SHP77 (cell line): ENCODE measurements at places on chromosomes 13 and 19.

DNA sequence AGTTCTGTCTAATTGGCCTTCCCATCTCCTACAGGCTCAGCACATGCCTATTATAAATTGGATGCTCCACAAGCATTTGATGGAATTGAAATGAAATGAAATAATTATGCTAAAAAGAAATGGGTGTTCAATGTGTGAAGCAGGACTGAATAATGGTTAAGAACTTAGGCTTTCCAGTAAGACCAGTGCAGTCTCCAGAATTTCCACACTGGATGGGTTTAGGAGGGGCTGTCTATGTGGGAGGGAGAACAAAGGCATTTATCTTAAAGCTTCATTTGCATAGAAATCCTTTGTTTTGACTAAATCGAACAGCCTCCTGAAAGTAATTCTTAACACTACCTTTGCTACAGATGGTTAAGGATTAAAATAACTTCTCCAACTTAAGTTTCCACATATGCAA is 47.9 kb upstream of the KL start:
- DNase-seq = no peak

DNA sequence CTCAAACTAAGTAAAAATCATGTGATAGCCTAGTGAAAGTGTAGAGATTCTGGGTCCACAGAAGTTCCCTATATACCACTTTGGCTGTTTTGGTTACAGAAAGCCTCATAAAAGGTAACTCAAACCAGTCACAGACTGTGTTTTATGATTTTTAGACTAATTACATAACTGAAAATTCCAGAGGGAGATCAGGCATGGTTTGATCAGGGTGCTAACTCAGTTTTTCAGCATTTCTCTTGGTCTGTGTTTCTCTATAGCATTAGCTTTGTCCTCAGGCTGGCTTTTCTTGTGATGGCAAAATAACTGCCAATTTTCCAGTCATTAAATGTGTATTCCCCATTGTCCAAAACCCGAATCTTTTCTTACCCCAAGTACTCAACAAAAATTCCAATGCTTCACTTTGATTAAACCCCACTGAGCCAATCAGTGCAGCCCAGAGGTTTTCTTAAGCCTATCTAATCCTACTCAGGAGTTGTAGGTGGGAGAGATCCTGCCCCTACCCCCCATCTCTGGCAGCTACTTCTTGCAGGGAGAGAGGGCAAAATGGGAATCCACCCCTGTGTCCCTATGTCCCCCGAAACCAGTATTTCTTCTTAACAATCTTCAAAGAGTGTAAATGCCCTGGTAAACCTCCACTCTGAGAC is 8.6 kb upstream of the FXYD3 start:
- no peak for DNase-seq

- DNase-seq = no peak
These were observed 2.5 kb upstream of the DCT start for GRCh38 chr13:94481941-94482340.

- DNase-seq = peak; percentile 91
These were observed at the start of gene ZNF20 for GRCh38 chr19:12139885-12140544. Gene ZNF20 (minus strand): TSS chr19:12140350. CDS start chr19:12140182, 168 bp downstream.

DNA sequence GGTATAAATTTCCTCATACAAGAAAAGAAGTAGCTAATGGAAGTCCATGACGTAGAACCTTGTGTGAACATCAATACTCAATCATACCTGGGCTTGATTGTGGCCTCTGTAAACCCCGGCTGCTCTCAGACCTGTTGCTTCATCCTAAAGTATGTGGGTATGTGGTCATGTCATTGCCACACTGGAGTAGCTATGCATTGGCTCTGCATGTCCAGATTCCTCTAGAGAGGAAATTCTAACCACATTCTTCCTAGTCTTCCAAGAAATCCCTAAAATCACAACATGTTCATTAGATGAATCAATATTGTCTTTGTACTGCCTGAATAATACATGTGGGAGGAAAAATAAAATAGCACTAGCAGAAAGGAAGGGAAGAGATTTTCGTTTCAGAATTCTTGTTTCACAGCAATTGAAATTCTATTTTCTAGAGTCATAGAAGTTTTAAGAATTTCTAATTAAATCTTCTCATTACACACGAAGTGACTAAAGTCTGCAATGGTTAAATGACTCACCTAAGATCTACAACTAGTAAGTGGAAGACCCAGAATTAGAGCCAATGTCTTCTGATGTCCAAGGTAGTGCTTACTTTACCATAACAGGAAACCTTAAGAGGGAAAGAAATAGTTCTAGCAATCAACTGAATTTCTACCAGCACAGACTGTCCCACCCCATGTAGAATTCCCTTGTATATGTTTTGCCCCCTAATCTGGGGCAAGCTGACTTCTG is 28.0 kb downstream of the RXFP2 start:
- DNase-seq = no peak

GRCh38 chr13:102877303-102877702 is 31.5 kb downstream of the ERCC5 start:
- no peak for DNase-seq

DNA sequence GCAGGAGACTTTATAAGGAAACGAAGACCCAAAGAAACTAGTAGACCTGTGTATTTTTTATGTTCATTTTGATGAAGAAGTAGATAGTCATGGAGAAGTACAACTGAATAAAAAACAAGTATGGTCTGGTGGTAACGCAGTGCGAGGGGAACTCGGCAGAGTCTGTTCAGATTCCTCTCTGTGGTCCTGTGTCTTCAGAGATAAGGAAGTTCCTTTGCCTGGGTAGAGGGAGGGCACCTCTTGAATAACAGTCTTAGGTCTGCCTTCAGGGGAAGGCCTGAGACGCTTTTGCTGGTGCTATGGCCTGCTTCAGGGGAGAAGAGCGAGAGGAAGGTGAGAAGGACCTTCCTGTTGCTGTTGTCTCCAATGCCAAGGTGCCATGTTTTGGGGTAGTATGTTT is 25.9 kb upstream of the SLC46A3 start:
- DNase-seq = no peak

- DNase-seq = no peak
These were observed 64.1 kb downstream of the TPT1 start for GRCh38 chr13:45276913-45277312.

DNA sequence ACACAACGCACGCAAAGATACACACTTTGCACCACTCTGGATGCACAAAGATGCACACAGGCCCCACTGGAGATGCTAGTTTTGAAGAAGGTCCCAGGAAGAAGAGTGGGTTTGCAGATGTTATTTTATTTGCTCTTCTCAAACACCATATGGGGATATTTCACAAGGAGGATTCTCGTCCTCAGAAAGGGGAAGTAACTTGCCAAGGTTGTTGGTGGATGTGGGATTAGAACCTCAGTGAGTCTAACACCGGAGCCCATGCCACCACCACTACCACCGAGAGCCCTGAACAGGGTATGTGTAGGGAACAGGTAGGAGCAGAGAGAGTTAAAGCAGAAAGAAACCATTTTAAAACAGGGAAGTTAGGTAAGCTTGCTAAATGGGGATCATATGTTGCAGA is 9.6 kb upstream of the CEACAM6 start:
- DNase-seq = no peak

DNA sequence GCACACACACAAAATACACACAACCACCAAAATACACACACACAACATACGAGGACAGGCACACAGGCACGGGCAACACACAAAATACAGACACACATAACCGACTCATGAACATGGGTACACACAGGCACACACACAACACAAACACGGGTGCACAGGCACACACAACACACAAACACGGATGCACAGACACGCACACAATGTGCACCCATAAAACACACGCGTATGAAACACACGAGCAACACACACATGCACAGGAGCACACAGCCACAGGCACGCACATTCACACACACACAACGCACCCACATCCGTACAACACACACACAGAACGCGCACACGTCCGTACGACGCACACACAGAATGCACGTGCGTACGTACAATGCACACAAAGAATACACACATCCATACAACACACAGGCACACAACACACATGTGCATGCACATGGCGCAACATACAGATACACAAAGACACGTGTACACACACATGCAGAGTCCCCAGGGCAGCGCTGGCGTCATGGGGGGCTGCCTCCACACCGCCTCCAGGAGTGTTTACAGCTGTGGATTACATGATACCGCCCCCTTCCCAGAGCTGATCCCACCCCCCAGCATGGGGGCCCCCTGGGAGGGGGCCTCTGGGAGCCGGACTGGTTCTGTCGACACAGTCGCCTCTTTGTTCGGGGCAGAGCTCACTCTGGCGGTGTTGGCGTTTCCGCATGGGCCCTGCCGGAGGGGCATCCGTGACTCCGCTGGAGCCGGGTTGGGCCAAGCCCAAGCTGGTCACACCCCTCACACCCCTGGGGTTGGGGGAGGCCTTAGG is 2.9 kb downstream of the SBNO2 start:
- DNase-seq = no peak

- peak; percentile 23 for DNase-seq
These were observed 77.0 kb downstream of the LRRC63 start for GRCh38 chr13:46288570-46289259.

GRCh38 chr13:113162783-113163685 is 4.6 kb downstream of the PROZ start:
- DNase-seq = peak; percentile 56

DNA sequence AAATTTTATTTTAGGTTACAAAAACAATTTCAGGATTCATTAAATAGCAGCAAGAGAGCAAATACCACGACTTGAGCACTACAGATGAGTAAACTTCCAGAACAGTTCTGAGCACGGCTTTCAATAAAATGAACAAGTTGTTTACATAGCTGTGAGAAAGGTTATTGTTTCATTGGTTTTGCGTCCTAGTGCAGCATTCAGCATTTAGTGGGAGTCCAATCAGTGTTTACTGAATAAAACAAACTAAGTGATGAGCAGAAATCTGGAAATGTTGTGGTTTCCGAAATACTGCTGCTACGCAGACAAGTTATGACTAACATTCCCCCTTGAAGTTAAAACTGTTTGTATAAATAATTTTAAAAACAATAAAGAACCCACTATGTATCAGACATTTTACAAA is 251.5 kb upstream of the STARD13 start:
- no peak for DNase-seq

DNA sequence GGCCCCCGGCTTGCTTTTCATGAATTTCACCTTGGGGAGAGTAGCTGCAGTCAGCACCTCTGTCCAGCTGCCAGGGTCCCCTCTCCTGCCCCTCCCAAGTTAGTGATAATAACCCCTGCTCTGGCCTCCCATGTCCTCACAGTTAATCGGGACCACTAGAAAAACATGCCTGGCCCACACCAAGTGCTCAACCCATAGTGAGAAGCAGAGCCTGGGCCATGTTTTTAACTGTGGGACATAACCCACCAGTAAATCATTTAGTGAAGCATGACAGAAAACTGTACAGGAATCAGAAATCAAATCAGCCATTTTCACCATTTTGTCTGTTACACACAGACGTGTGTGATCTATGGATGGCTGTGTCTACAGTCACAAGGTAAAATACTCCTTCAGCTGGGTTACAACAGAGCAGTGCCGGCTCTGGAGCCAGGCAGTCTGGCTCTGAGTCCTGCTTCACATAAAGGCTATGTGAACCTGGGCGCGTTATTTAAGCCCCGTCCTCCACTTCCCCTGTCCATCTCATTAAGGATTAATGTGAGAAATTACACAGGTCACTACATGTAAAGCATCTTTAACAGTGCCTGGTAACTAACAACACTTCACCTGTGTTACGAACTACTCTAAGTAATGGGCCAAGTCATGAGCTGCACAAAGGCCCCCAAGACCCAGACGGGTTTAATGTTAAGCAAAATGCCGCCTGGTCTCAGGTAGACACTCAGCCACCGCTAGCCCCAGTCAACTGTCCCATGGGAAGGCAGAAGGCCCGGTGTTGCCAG is 7.6 kb upstream of the ECH1 start:
- DNase-seq = no peak

- DNase-seq = no peak
These were observed 179.8 kb downstream of the PRR20E start for GRCh38 chr13:57346786-57347185.

GRCh38 chr13:99298056-99298455 is 9.1 kb downstream of the GPR183 start:
- no peak for DNase-seq

DNA sequence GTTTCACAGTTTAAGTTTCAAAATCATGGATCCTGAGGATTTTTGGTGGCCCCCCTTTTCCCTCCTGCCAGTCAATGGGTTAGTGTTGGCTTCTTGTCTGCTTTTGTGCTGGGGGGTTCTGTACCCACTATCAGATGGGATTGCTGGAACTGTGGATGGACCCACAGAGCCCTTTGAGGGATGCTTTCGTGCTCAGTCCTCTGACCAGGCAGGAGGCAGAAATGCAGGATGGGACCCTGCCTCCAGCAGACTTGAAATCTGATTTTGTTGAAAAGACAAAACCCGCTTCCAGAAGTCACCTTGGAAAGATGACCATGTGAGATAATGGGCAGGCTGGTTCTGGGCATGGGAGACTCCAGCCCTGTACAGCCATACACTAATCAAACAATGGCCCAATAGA is 408.9 kb downstream of the ZNF536 start:
- DNase-seq = no peak

DNA sequence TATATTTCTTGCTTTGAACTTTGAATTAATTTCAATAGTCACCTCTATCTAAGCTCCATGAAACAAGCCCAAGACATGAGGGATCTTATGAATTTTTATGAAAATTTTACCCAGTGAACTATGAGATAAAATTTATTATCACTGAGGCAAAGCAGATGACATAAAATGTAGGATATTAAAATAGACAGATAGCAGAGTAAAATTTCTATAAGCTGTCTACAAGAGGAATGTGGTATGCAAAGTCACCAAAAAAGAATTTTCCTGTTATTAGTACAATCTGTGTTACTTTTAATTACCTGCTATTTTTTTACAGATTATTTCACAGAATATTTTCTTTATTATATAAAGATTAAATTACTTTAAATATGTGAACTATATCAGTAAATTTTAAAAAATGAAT is 2312.6 kb downstream of the PCDH9 start:
- DNase-seq = no peak

DNA sequence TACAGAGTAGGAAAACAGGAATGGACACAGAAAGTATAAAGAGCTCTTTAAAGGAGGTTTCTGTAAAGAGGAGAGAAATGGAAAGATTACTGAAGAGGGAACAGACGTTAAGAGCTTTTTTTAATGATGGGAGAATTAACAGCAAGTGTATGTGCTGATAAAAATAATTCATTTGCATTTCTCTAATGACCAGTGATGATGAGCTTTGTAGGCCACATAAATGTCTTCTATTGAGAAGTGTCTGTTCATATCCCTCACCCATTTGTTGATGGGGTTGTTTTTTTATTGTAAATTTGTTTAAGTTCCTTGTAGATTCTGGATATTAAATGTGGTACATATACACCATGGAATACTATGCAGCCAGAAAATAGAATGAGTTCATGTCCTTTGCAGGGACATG is 40.0 kb downstream of the MYO16 start:
- no peak for DNase-seq

- no peak for DNase-seq
These were observed 61.2 kb upstream of the ARGLU1 start for GRCh38 chr13:106628936-106629659.

DNA sequence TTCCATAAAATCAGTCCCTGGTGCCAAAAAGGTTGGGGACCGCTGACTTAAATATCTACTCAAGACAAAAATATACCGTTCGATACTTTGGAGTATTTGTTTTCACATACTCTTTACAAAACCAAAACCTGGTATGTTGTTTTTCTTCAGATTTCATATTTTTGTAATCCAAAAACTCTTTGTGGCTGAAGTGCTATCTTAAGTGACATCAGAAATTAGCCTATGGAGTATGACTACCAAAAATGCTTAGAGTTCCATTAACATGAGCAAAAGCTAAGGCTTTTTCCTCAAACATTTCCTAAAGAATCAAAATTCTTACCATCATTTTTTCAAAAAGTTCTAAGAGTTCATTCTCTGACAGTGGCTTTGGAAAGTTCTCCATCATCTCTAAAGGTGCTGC is 52.0 kb downstream of the DIAPH3 start:
- no peak for DNase-seq
